ENCODE measurements at places on chromosomes 5 and 9.

GRCh38 chr5:137758715-137759306 lies 4.6 kb upstream of the HNRNPA0 start:
- no peak for DNase-seq

GRCh38 chr9:119838210-119838609 lies 469.0 kb upstream of the BRINP1 start:
- DNase-seq, result no peak

DNA sequence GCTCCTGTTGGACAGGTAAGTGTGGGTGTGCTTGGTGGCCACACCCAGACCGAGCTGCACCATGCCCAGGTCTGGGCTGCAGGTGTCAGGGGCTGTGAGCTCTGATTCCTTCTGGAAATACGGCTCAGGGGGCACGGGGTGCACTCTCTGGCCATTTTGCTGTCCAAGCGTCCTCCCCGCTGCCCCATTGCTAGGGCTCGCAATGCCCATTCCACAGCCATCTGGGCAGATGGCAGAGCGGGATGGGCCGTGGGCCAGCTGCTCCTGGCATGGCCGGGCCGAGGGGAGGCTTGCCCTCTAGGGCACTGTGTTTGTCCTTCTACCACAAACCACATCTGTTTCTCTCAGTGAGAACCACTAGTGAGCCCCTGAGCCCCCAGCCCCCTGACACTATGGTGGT lies 67.9 kb upstream of the RXRA start:
- no peak for DNase-seq

- no peak for DNase-seq
Observed at GRCh38 chr5:82601077-82601476, 322.9 kb upstream of the RPS23 start.

DNA sequence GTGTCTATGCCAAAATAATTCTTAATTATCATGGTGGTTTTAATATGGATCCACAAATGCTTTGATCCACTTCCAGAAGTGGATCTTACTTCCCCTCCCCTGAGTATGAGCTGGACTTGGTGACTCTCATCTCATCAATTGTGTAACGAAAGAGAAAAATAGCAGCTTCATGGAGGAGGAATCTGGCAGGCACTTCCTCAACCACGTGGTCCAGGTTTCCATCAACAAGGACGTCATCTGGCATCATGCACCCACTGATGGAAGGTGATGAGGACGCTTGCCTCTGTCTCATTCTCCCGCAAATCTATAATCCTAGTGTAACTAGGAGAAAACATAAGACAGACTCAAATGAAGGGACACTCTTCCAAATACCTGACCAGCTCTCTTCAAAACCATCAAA lies 54.6 kb upstream of the S1PR3 start:
- no peak for DNase-seq

GRCh38 chr9:91714020-91714806 lies 235.8 kb downstream of the ROR2 start:
- no peak for DNase-seq

GRCh38 chr9:14627513-14627912 lies 65.7 kb downstream of the ZDHHC21 start:
- DNase-seq, result no peak

DNA sequence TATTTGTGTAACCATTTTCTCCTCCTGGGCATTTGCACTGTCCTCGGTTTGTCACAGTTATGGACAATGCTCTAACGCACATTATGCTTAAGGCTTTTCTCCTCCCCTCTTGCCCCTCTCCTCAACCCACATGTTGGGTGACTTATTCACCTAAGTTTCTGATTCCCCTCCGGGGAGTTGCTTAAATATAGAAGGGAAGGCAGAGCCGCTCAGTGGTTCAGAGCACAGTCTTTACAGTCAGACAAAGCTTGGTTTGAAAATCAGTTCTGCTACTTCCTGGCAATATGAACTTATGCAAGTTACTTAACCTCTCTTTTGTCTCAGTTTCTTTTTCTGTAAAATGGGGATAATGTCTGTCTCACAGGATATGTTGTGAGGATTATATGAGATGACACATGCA lies 41.2 kb upstream of the SPRY4 start:
- DNase-seq, result no peak

DNA sequence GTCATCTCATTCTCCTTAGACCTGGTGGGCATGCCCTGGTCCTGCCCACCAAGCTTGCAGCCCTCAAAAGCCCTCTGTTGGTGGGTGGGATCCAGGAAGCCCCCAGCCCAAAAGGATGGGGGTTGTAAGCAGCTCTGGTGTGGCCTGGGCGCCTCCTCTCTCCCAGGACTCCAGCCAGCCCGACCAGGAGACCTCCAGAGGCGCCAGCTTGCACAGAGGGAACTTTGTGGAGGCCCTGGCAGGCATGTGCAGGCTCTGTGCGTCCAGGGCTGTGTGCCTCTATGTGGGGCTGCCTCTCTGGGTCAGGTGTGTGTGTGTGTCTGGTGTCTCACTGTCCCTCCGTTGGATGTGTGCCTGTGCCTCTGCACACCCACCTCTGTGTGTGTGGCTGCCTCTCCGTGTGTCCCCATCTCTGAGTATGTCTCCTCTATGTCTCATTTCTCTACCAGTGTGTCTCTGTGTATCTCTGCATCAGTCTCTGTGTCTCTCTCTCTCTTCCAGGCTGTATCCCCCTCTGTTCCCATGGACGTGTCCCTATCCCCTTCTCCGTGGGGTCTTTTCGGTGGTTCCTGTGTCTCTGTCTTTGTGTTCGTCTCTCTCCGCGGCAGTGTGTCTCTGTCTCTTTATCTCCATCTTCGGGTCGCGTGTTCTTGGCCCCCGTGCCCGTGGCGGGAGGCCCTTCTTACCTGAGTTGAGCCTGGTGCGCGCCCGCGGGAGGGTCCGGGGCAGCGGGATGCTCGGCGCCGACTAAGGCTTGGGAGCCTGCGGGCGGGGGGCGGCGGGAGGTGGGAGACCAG lies 501 bp downstream of the ENHO start:
- no peak for DNase-seq

- DNase-seq, result no peak
Observed at GRCh38 chr5:112533362-112533761, 114.3 kb upstream of the EPB41L4A start.

DNA sequence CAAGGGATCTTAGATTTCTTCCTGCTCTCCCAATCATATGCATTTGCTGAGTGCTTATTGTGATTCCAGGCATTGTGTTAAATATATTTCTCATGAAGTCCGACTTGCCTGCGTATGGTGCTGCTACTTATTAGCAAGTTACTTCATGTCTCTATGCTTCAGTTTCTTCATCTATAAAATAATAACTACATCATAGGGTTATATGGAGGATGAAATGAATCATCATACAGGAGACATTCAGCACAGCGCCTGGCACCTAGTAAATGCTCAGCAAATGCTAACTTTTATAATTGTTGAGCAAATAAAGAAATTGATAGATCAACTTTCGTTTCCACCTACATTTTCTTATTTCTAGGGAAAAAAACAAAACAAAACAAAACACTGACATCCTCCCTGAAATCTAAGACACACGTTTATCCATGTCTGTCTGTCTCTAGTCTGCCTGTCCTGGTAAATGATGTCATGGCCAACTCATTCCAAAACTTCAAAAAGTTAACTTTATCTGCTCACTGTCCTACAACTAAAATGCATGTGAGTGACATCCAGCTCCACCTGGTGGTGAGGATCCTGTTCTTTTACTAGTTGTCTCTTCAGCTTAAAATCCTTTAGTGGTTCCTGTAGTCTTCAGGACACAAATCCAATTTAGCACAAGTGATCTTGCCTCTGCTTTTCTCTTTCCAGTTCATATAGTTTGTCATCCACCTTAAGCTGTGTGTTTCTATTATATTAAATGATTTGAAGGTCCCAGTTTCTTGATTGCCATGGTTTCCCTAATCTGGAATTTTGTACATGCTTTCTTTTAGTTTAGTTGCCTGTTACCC lies 27.7 kb downstream of the PPP3R2 start:
- no peak for DNase-seq

- DNase-seq, result no peak
Observed at GRCh38 chr9:127518091-127518856, 67.0 kb downstream of the LRSAM1 start.

- no peak for DNase-seq
Observed at GRCh38 chr5:1950096-1950707, 67.5 kb upstream of the IRX4 start.

- DNase-seq, result no peak
Observed at GRCh38 chr5:155957884-155958283, 369.1 kb upstream of the SGCD start.

DNA sequence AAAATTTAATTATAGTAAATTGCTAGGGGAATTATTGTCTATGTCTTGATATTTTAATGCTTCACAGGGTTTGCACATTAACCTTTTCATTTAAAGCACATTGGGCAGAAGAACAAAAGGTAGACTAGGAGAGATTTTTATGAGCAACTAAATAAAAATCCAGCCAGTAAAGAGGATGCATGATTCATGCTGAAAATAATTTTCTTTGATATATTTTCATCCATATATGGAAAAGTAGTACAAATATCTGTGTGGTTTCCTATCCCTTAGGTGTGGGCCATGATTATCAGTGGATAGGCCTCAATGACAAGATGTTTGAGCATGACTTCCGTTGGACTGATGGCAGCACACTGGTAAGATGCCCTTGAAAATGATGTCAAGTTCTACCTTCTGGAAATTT lies 83.1 kb downstream of the VCAN start:
- DNase-seq, result no peak

DNA sequence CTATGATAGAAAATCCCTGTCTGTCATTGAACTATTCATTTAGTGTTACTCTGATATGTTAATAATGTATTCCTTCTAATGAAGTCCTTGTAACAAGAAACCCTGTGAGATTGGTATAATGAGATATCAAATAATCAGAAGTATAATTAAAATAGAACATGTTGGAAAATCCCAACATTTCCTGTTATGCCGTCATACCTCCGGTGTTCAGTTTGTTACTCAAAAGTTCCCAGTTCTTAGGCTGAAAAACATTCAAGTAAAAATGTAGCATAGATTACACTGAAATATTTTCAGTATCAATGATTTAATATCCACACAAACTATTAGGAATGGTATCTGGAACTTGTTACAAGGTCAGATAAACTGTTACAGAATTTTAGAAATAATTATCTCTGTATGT lies 227.5 kb downstream of the GNA14 start:
- DNase-seq, result no peak

GRCh38 chr5:139377226-139377625 lies 5.9 kb downstream of the SLC23A1 start:
- DNase-seq, result no peak

DNA sequence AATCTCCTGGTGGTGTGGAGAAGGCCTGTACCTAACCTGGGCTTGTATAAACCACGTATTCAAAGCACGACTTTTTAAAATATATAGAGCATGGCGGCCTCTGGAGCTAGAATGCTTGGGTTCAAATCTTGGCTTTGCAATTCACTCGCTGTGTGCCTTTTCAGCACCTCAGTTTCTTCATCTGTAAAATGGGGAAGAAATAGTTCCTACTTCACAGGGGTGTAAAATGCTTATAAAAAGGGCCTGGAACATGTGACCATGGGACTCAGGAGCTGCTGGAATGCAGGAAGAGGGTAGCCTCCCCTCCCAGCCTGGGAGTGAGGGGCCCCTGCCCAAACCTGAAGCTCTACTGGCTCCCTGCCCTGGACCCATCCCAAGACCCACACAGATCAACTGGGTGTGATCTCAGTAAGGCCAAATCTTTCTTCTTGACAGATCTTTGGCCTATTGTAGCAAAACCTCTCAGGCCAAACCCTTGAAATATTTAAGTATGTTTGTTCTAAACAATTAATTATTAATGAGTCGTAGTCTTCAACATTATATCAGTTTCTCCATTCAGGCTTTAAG lies 269.0 kb downstream of the ZSWIM6 start:
- no peak for DNase-seq

DNA sequence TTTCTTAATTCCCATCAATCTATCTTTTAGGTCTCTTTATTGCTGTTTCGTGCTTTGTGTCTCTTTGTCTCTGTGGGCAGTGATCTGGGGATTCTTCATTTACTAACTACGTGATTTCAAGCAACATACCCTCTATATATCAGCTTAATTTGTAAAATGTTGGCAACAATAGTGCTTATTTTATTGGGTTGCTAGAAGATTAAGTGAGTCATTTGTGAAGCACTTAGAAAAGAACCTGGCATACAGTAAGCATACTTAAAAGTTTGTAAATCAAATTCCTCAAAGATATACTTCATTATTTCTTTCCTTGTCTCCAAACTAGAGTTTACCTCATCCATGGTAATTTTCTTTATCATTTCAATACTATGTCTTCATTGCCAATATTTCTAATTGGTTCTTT lies 669.7 kb downstream of the MAT2B start:
- DNase-seq, result no peak

GRCh38 chr5:3311433-3311832 lies 284.2 kb upstream of the IRX1 start:
- DNase-seq, result no peak

- no peak for DNase-seq
Observed at GRCh38 chr5:59115345-59115744, 532.5 kb downstream of the RAB3C start.

Data from stimulated activated CD8-positive, alpha-beta memory T cell treated with anti-CD3 and anti-CD28 coated beads, Interleukin-2, amount 100 ng/mL, for 1 hour (primary cell).